ENCODE measurements at places on chromosomes 1 and 21. TPM values are rescaled to one million over a fixed set of nuclear protein-coding genes. Genes with fewer than 3 reads are reported as not detected.

- DNase-seq: no peak
These were observed 71.0 kb downstream of the RD3 start for GRCh38 chr1:211420845-211421454.

- DNase-seq: no peak
These were observed 51.1 kb upstream of the PDC start for GRCh38 chr1:186511761-186512637.

DNA sequence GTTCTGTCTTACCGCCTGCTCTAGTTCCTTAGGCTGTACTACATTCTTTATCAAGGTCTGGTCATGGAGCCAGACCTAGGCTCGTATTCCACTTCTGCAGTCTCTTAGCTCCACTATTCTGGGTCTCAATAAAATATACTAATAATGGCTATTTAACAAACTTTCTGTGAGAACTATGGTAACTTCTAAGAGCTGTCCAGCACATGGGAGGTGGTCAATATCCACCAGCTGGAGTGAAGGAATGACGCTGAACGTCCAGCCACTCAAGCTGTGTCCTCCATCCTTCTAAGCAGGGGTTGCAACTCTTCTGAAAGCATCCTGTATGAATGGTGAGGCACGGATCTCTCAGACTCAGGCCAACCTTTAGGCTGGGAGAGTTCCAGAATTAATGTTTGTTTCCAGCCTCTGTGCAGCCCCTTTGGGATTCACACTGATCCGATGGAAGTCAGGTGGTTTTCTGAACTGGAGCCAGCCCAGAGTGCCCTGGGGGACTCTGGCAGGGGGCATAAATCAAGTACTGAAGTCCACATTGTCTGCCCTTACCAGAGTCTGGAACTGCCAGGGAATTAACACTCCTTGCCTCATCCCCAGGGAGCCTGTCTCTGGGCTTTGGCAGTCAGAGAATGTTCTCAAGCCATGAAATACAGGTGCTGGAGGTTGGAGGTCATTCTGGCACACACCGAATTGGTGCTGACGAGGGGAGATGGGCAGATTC is 57.4 kb downstream of the BRINP2 start:
- DNase-seq: no peak

- DNase-seq: no peak
These were observed 179.6 kb downstream of the PLPP3 start for GRCh38 chr1:56399795-56400194.

DNA sequence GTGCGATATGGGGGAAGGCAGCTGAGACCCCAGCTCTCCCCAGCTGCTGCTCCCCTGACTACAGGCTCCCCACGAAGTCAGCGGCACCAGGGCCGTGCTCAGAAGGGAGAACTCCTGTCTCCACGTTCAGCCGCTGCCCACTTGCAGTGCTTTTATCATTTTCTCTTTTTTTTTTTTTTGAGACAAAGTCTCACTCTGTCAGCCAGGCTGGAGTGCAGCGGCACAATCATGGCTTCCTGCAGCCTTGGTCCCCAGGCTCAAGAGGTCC is 933 bp upstream of the FTCD start:
- no peak for DNase-seq

DNA sequence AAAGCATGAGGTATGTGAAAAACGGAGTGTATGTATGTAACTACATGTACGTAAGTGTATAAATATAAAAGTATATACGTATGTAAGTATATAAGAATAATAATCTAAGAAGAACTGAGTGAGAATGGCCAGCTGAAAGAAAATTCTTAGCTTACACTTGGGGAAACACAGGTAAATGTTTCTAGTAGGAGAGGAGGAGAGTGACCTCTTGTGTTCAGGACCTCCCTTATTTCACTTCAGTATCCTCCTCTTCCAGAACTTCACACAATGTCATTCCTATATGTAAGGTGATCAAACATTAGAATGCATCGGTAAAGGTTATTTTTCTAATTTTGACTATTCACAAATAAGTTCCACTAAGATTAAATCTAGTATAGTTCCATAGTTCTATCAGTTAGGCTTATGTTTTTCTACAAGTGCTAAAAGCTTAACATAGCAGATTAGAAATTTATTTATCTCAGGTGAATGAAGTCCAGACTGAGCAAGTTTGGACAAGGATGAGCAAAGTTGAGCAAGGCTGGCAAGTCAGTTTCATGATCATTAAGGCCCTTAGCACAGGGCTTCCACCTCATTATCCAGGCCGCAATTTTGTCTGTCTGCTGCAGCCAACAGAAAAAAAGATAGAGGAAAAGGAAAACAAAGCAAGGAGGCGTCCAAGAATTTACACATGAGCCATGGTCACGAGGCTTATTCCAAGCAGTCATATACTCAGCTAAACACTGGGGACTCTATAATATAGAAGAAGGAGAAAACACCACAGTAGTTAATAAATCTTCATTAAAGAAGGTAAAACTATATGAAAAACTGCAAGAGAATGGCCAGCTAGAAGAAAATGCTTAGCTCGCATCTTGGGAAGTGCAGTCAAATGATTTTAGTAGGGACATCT is 7.1 kb upstream of the MROH9 start:
- no peak for DNase-seq

DNA sequence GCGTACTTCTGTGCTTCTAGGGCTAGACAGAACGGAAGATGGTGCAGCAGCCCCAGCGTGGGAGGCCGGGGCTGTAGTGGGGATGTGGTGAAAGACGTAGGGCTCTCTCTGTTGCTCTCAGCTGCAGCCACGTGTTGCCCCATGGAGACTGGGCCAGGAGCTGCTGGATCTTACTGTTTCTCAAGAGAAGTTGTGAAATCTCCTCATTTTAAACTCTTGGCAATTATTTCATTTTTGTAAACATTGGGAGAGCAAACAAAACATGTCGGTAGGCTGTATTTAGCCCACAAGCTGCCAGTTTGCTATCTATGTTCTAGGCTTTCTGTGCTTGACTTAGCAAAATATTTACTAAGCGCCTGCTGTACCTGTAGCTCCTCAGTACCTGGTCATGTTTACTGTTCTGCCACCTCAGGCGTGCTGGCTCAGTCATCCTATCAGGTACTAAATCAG is 15.9 kb upstream of the ELOA start:
- no peak for DNase-seq

- no peak for DNase-seq
These were observed 1160.8 kb upstream of the B3GALT2 start for GRCh38 chr1:194347200-194347599.

DNA sequence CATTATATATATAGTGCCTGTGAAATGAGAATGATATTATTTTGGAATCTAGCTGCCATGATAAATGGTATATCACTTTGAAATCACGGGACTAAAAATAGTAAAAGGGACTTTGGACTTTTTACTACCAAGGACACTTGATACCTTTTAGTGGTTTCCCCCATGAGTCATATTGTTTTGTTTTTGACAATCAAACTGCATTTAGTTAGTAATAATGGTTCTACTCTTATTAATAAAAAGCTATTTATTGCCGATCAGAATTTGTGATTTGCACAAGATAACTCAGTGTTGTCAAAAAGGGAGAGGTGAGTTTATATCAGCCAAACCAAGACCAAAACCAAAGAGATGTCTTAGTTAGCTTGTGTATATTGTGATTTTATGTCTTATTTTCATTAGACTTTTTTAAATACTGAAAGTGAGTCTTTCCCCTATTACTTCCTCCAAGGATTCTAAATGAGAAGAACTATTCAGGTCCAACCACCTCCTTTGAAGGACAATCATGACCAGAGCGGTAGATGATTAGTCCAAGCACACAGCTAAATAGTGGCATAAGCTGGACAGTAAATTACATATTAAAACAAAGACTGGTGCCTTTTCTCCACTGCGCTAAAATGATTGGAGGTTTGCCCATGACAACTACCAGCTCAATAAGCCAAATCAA is 281.7 kb upstream of the ESRRG start:
- DNase-seq: no peak

DNA sequence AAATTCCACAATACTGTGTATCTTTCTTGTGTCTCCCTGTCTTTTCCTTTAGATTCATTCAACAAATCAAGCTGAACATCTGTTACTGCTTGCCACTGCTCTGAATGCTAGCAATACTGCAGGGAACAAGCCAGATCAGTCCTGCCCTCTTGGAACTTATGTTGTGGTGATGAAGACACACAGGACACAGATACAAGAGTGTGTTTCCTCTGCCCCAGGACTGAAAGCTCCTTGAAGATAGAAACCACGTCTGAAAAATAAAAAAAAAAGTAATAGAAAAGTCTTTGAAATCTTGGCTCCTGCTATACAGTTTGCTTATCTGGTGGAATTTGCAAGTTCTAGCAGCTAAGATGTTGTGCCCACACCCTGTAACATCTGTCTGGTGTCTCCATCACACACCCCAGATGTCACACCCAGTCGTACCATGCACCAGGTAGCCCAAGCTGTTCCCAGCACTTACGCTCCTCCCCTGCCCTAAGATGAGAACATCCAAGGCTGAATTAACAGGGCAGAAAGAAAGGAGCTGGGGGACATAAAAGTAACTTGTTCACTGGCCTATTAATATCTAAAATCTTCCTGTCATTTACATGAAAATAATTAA is 80.2 kb upstream of the GALNT2 start:
- no peak for DNase-seq

DNA sequence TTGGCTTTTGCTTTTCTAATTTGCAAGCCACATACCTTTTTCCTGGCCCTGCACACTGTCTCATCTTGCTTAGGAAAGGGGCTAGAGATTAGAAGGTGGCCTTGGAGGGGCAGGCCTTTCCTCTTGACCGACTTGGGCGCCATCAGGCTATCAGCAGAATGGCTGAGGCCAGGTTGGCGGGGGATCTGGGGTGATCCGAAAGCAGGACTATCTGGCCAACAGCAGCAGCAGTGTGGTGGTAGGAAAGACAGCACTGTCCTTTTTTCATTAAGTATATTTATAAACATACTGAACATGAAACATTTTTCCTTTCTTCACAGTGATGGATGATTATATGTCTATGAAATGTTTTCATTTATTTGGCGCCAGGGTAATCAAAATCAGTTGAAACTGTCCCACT is 23.5 kb upstream of the RUNX1 start:
- DNase-seq: no peak

- no peak for DNase-seq
These were observed 21.2 kb upstream of the IFNAR2 start for GRCh38 chr21:33208534-33208933.

DNA sequence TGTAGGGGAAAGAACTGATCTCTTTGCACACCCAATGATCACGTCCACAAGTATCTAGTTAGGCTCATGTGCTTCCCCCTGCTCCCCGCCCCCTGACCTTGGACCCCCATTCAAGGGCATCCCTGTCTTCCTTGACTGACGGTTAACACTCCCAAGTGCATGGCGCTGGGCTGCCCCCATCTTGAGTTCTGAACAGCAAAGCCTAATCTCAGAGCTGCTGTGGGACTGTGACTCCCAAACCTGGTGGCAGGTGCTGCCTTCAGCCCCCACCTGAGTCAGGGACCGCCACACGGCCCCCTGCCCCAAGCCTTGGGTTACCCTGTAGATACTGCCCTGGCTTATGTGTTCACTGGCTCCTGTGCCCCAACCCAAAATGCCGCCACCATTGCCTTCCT is 925 bp downstream of the TNNI1 start:
- no peak for DNase-seq

- DNase-seq: no peak
These were observed 13.8 kb upstream of the CNN3 start for GRCh38 chr1:94940738-94941137.

DNA sequence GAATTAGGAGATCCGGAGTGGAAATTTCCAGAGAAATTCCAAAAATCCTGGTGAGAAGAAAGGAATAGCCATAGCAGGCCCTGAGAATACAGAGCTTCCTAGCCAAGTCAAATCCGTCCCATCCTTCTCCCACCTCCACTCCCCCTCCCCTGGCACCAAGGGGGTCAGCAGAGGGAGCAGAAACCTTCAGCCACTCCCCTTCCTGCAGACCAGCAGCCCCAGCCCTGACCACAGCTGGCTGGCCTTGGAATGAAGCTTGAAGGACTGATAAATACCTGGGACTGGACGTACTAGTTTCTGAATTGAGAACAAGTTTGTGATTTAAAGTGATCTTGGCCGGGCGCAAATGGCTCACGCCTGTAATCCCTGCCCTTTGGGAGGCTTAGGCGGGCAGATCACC is 13.8 kb upstream of the RIPPLY3 start:
- no peak for DNase-seq

GRCh38 chr1:41806472-41807155 is 112.1 kb downstream of the HIVEP3 start:
- no peak for DNase-seq

- DNase-seq: no peak
These were observed 2.0 kb downstream of the KCNA3 start for GRCh38 chr1:110672753-110673108.

DNA sequence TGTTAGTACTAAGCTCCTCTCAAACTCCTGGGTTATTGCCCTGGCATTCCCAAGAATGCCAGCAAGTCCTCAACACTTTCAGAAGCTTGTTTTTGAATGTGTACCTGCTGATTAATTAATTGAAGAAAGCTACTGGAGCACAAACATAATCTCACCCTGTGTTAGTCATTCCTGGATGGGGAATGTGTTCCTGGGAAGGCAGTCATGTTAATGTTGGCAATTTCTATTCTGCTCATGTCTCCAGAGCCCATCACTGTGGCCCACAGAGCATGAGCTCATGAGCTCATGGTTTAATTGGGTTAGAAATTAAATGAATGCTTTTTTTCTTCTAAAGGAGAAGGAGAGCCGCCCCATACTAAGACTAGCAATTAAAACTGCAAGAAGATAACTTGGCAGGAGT is 31.9 kb upstream of the KCNA3 start:
- no peak for DNase-seq

GRCh38 chr21:35503671-35504070 is 454.6 kb upstream of the RUNX1 start:
- DNase-seq: no peak

- DNase-seq: no peak
These were observed 222.7 kb downstream of the HMCN1 start for GRCh38 chr1:185956881-185957280.

- DNase-seq: no peak
These were observed 742 bp downstream of the TMEM222 start for GRCh38 chr1:27322569-27323240.

- DNase-seq: no peak
These were observed 2.0 kb downstream of the FRRS1 start for GRCh38 chr1:99764439-99764838.

- DNase-seq: no peak
These were observed 240.0 kb upstream of the CAMK1G start for GRCh38 chr1:209343511-209343910.

- DNase-seq: no peak
These were observed 37.4 kb downstream of the NSL1 start for GRCh38 chr1:212754193-212754592.

- DNase-seq: no peak
These were observed 56.0 kb upstream of the NTPCR start for GRCh38 chr1:232894436-232894835.

The AGO3 gene
- 5.9 TPM for total RNA-seq

The ZMYND12 gene
- total RNA-seq: 2.1 TPM

The TMEM50A gene
- total RNA-seq: 33.9 TPM

The MRPL24 gene
- total RNA-seq: 47.4 TPM

The OR2T11 gene
- not detected for total RNA-seq

The CA14 gene
- 0.42 TPM for total RNA-seq

The BMP8A gene
- total RNA-seq: not detected

The LRRC39 gene
- total RNA-seq: 1.4 TPM

The GPR52 gene
- total RNA-seq: 4.8 TPM

Measured in liver (tissue), 10 donors.